Brain pericyte (primary cell): ENCODE measurements at places on chromosomes 16 and 17.

- no peak for DNase-seq
These were observed 849 bp downstream of the CAPN15 start for GRCh38 chr16:528111-529011.

DNA sequence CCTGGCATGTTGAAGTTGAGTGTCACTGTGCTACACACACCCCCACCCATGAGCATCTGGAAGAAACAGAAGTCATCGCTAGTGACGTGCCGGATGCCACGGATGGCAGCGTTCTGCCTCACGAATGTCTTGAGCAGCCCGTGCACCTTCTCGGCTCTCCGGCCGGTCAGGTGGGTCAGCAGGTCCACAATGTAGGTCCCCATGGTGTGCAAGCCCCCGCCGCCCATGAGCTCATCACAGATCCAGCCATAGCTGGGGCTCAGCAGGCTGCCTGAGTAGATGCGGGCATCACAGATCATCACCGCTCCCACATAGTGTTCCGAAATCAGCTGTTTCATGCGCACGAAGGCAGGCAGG is 8.9 kb downstream of the C16orf86 start:
- no peak for DNase-seq

GRCh38 chr17:12814718-12815117 is 25.4 kb downstream of the ARHGAP44 start:
- DNase-seq = no peak

DNA sequence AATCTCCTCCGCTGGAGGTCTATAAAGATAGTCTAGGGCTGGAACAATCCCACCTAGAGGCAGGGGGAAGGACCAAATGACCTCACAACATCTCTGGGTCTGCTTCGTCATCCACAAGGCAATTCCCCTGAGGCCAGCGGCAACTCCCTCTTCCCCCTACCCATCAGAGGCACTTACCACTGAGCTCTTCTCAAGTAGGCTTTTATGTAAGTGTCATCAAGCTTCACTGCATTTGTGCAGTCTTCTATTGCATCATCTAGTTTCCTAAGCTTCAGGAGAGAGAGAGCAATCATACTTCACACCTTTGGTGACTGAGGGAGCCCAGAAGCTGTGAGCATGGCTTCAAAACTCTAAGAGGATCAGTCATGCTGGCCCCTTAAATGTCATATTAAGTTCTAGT is 21.0 kb downstream of the CNP start:
- no peak for DNase-seq

DNA sequence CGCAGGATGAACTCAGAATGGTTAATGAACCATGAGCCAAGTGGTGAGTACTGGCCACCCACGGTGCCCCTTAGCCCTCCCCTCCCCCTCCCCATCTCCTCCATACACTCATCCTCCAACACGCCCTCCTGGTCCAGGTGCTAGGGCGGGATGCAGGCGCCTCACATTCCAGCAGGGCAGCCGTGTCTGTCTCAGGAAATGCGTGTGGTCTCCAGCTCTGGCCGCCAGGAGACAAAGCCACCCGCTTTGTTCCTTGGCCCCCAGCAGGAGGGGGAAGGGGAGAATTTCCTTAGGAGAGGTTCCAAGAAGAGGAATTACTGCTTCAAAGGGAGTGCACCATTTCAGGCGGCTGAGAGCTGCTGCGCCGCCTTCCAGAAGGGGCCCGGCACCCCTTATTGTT is 29.7 kb upstream of the RMI2 start:
- no peak for DNase-seq

- no peak for DNase-seq
These were observed 14.0 kb downstream of the TSNAXIP1 start for GRCh38 chr16:67820608-67821259.

GRCh38 chr17:29169806-29170591 is 10.2 kb downstream of the MYO18A start:
- no peak for DNase-seq

DNA sequence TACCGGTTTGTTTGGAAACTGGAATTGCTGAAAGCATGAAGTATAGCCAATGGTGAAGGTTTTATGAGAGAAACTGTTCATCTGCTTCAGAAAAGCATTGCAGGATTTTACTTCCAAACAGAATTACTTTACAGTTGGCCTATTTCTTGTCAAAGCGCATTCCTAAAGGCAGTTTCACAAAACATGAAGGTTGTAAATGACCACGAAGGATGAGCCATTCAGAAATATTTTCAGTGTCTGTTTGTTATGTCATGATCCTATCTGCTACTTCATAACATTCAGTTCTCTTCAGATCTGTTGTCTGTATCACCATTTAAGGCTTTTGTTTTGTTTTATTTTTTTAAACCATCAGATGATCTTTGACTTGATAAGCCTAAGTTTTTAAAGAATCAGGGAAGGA is 45.7 kb downstream of the AATF start:
- no peak for DNase-seq

- DNase-seq = no peak
These were observed 13.3 kb upstream of the CRK start for GRCh38 chr17:1469231-1469852.
